CMK (cell line): ENCODE measurements at places on chromosomes 6 and 20.

GRCh38 chr20:47256668-47257236 lies 99.7 kb downstream of the ZMYND8 start:
- no peak for DNase-seq

DNA sequence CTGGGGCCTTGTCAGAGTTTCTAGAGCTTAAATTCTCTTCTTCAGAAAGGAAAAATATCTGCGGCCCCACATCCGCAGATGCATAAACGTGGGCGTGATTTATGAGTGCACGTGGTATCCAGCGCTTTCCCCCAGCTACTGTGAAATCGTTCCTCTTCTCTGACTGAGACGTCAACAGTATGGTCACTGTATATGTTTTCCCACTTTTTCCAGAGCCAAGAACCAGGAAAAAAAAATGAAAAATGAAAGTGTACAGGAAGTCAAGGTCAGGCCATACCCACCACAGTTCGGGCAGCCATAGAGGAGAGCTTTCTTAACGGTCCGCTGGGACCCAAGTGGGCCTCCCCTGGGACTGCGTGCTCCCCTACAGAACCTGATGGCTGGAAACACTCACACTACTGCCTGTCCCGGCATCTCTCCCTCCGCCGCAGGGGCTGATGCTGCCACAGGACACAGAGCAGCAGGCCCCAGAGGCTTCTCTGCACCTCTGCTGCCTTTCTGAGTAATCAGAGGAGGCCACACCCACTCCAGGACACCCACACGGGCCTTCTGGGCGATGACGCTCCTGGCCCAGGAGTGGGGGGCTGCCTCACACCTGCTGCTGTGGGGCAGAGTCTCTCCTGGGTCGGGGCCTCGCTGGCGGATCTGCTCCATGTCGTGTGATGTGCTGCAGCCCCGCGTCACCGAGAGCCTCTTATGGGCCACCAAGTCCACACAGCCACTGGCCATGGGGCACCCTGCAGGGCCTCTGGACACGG lies 16.4 kb upstream of the STX16 start:
- DNase-seq = no peak

GRCh38 chr6:127566651-127567050 lies 10.3 kb upstream of the C6orf58 start:
- no peak for DNase-seq

DNA sequence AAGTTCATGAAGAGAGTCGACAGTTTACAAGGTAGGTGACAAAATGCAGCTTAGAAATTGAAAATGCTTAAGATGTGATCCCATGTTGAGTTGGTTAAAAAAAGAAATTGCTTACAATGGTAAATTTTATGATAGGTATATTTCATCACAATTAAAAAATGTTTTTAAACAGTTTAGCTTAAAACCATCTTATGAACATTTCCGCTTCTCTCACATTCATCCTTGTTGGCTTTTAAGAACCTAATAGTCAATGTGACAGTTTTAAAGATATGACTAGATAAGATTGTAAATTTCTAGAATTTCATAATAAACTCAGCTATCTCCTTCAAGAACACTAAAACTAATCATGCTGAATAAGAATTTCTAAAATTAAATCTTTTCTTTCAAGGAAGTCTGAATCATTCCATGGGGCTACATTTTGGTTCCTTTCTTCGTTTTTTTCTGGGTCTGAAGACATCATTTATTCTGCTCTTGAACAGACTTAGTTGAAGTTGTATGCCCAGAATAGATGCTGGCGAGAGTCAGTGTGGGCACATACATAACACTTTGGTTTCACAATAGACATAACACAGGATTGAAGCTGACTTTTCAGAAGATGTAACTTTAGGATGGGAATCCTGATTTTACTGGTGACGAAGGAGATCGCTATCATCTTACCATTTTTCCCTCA lies 35.9 kb upstream of the LTV1 start:
- DNase-seq = no peak

- DNase-seq = no peak
Measured at GRCh38 chr6:128323011-128323410, 197.4 kb downstream of the PTPRK start.

DNA sequence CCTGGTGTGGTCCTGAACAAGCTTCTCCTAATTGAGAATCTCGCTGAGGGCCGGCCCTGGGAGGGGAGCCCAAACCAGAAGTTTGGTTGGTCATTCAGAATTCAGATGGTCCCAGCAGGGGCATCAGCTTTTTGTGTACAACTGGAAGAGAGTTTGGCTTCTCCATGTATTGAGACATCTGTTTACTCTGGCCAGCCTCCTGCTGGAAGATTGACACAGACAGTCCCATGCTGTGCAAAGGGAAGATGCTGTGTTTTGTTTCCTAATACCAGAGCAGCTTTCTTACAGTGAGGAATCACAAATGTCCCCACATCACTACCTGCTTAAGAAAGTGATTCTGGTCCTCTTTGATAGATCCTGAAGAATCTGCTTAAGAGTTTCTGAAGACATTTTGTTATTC lies 97.8 kb downstream of the PLEKHG1 start:
- no peak for DNase-seq

DNA sequence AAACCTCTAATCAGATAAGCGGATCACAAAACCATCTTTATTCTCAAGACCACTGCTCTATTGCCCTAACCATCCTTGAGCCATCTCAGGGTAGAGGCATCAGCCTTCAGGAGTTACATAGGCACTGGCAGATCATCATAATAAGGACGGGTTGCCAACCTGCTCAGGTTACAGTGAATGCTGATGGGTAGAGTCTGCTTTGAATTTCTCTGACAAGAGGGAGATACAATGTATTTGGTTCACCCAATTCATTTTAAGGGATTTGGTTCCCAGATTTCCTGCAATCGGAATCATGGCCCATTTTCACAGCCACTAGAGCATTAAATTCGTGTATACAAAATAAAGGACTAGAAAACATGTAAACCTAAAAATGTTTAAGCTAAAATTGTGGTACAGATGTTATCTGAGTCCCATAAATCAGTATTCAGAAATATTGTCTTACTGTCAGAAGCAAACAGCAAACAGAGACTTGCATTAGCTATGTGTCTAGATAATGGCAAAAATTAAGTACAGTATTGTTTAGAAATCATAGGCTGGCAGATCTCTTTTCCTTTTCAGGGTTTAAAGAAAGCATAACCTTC lies 41.9 kb upstream of the TMEM170B start:
- DNase-seq = no peak

- no peak for DNase-seq
Measured at GRCh38 chr20:20864351-20865096, 152.1 kb upstream of the RALGAPA2 start.

DNA sequence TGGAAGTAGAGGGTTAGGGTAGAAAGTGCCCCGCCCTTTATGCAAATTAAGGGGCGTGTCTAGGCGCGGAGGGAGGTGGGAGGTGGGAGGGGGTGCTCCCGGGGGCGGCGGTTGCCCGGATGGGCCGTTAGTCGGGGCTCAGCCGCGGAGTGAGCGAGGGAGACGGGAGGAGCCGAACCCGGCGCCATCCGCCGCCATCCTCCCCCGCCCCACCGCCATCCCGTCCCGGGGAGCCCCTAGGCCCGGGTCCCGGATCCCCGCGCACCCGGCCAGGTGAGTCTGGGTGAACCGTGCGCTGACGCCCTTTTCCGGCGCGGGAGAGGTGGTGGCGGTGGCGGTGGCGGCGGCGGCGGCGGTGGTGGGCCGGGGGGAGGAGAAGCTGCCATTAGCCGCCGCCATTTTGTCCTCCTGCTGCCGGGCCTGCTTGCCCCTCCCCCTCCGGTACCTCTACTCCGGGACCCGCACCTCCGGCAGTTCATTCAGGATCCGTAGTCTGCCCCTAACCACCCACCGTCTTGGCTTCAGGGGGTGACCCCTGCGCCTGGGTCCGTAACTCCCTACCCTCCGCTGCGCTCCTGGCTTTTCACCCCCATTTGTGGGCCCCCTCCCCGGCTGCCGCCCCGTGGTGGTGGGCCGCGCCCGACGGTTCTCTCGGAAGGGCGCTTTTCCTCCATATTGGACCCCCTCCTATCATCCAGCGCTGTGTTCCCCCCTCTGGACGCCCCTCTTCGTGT lies at the start of gene PRRC2A:
Gene PRRC2A (plus strand): TSS at position 130 of the 734 bp plus-strand sequence. CDS start 2,075 bp downstream, outside the sequence.
- peak; percentile 65 for DNase-seq

DNA sequence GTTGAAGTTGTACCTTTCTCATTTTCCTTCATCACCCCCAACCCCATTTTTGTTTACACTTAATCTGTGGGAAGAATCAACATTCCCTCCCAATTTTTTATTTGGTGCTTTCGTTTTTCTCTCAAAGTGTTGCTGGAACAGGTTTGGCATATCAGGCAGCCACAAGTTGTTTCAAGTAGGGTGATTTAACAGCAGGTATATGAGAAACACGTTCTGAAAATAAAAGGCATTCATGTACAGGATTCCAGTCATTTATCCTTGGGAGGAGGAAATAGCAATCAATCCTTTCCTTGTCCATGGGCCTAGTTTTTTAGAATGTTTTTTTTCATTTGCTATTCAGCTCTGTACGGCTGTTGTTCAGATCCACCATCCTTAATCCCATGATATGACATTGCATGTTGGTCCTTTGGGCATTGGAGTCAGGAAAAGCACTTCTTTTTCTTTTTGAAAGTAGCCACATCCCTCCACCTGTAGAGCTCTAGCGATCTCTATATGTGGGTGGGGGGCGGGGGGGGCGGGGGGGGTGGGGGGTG lies 120.2 kb downstream of the JARID2 start:
- DNase-seq = no peak

- no peak for DNase-seq
Measured at GRCh38 chr20:10209091-10209490, 9.5 kb upstream of the SNAP25 start.

DNA sequence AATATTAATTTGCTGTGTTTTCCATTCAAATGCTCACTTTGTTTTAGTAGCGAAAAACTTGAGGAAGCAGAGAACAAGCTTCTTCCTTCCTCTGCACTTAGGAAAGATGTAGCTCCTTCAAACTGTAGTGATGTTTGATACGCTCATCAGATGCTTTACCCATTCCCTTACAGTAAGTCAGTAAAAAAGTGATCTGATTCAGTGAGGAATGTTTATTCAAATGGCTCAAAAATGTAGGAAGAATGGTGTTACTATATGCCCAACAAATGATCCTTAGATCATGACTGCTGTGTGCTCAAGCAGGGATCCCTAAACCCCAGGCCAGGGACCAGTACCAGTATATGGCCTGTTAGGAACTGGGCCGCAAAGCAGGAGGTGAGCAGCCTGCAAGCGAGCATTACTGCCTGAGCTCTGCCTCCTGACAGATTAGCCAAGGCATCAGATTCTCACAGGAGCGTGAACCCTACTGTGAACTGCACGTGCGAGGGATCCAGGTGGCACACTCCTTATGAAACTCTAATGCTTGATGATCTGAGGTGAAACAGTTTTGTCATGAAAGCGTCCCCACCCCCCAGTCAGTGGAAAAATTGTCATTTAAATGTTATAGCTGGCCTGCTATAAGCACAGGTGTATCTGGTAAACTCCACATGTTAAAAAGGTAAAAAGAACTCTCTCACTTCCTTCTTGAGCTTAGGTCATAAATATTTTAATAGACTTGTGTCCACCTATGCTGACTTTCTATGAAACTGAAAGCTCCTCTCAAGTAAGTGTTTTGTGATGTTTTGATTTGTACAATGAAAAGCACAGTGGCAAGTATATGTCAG lies 187.2 kb downstream of the FOXC1 start:
- no peak for DNase-seq

DNA sequence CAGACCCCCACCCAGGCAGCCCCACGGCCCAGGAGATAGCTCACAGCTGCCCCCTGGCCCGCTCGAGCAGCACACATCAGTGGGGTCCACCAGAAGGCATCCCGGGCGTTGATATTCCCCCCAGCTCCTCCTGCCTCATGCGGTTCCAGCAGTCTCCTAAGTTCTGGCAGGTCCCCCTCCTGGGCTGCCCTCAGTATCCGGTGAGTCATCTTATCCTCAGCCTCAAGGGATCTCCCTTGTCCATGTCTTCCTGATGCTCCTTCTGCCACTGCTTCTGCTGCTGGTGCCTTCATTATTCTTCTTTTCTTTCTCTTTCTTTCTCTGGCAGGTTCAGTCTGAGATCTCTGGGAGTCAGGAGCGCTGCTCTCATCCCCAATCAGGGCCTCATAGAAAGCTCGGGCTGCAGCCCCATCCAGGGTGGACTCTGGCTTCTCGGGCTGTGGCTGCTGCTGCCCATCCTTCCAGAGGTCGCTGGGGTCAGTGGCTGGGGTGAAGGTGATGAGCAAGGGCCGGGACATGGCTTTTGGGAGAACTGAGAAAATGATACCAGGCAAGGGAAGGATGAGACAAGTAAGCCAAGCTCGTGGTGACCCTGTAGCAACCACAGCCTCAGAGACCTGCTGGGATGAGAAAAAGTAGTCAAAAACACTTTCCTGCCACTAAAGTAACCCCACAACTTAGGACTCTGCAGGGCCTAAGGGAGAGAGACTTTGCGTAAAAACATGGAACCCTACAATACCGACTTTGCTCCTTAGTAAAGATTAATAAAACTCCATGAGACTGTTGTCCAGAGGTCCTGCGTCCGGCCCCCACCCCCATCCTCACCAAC lies 622 bp downstream of the GPANK1 start:
- no peak for DNase-seq
